ENCODE measurements at places on chromosomes 5 and 9.

DNA sequence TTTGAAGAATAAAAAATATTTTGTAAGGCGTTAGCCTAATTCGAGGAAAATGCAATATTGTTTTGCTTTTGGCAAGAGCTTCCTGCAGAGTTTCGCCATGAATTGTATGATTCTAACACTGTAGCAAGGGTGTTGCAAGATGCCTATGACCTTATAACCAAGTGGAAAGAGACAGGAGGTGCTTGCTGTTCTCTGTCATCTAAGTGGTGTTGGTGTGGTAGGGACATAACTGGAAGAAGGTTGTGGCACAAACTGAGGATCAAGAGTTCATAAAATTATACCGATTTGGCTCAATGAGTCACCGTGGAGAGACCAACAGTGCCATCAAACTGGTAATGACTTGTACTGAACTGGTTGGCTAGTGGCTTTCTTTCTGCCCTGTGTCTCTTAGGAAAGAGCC is 6.3 kb downstream of the STC2 start:
- DNase-seq: no peak

DNA sequence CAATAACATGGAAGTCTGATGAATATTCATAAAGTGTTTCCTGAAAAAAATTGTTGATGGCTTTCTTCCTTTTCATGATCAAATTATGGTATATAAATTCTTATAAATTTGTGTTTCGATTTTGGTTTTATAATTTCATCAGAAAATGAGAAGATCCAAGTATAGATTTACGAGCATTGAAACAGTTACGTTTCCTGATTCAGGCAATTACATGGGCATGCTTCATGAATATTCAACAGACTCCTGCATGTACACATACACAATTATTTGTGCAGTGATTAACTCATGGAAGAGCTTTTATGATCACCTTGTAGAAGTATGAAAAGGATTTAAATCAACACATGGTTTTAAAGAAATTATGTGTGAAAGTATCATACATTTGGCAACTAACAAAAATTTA is 136.7 kb downstream of the MPDZ start:
- no peak for DNase-seq

- no peak for DNase-seq
Measured at GRCh38 chr9:23733495-23734078, 92.5 kb downstream of the ELAVL2 start.

GRCh38 chr5:59588922-59589321 is 304.6 kb downstream of the PDE4D start:
- no peak for DNase-seq

GRCh38 chr5:160039810-160040470 is 31.0 kb downstream of the TTC1 start:
- DNase-seq: no peak

- no peak for DNase-seq
Measured at GRCh38 chr9:1058826-1059487, 8.8 kb downstream of the DMRT2 start.

GRCh38 chr5:116595498-116595897 is 20.9 kb upstream of the SEMA6A start:
- DNase-seq: no peak

- DNase-seq: no peak
Measured at GRCh38 chr9:91117959-91118703, 243.6 kb downstream of the AUH start.

- DNase-seq: no peak
Measured at GRCh38 chr9:111897601-111898137, 1.1 kb downstream of the UGCG start.

GRCh38 chr5:98489021-98489420 is 284.4 kb upstream of the RGMB start:
- DNase-seq: no peak

GRCh38 chr9:38038307-38039089 is 30.5 kb downstream of the SHB start:
- DNase-seq: no peak
